ENCODE measurements at places on chromosomes 5 and 9.
A peak's percentile ranks its signal among the peaks of the same experiment; 100 is the strongest.

DNA sequence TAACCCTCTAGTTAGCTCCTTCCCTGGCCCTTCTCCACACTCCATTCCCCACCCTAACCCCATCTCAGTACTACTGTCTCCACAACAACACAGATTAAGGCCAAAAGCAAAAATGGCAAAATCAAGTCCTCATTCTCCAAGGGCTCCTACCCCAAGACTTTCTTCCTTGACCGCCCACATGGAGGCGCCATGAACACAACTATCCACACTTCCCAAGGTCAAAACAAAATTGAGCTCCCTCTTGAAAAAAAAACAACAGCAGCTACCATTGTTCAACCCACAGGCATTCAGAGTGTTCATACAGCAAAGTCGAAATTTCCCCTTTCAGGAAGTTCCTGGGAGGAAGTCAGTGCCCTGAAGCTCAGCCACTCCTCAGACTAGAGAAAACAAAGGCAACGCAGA is 54.4 kb downstream of the GNAQ start:
- peak; percentile 13 for DNase-seq

- DNase-seq = no peak
Observed at GRCh38 chr5:103669615-103670014, 107.0 kb upstream of the NUDT12 start.

GRCh38 chr5:24428345-24428744 is 216.4 kb downstream of the CDH10 start:
- DNase-seq = no peak

GRCh38 chr9:22731786-22732185 is 285.2 kb downstream of the DMRTA1 start:
- no peak for DNase-seq

- no peak for DNase-seq
Observed at GRCh38 chr9:89868100-89868499, 263.3 kb downstream of the GADD45G start.

DNA sequence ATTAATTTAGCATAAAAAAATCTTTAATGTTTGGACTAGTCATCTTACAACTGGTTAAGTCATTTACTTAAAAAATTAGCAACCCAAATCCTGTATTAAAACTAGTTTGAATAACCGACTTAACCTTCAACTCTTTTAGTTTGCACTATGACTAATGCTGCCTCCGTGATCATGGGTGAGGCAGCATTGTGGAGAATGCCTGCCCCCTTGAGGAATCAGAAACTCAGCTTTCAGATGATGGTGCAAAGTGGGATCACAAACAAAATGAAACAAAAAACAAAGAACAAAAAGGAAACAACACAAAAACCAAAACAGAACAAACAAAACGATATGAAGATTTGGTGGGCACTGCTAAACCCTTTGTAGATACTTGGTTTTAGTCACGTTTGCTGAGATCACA is 127.0 kb upstream of the PALM2AKAP2 start:
- DNase-seq = no peak

DNA sequence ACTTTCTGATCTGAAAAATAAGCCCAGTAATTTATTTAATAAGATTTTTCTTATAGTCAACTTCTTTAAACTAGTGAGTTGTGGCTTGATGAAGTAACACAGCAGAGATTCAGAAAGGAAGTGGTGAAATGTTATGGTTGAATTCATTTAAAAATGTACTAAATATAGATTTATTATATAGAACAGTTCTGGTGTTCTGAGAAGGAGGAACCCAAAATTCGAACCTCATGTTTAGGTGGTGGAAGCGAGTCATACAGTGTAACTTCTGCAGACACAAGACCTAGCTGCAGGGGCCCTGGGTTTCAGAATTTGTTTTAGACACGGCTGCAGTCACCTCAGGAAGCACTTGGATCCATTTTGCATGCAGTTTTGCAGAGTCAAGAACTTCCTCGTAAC is 188.2 kb downstream of the TRIO start:
- no peak for DNase-seq

- no peak for DNase-seq
Observed at GRCh38 chr9:115799734-115800133, 353.9 kb upstream of the PAPPA start.

GRCh38 chr5:129074903-129075302 is 19.6 kb upstream of the ISOC1 start:
- DNase-seq = no peak

- DNase-seq = no peak
Observed at GRCh38 chr9:97850746-97851445, 2.1 kb upstream of the FOXE1 start.

DNA sequence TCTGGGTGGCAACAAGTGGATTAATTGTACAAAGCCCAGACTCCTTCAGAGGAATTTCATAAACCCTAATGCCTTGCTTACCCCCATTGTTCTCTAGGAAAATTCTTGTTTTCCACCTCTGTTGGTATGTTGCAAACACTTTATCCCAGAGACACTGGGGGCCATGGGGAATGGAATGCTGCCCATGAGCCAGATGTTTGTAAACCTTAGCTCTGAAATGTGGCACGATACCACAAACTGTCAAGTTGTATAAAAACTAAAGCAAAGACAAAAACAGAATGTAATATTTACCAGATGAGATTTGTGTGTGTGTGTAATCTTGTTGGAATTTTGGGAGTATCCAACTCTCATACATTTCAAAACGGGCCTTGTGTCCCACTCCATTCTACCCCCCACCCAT is 465.0 kb downstream of the EBF1 start:
- DNase-seq = no peak

- no peak for DNase-seq
Observed at GRCh38 chr9:108239696-108240321, 616.0 kb downstream of the ACTL7B start.

DNA sequence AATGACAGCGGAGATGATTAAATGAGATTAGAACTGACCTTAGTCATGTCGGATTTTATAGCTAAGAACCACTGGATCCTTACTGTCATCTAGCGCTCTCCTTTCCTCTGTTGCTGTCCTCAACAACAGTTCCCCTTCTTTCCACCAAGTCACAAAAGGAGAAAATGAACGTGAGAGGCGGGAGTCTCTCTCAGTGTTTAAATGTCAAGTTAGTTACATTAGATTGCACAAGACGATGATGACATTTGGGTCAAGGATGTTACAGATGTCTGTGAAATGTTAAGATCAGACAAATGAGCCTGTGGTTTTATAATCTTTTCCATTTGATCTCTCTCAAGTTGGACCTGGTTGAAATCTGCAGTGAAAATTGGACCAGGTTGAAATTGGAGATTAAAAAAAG is 53.5 kb downstream of the FBXO38 start:
- DNase-seq = no peak

DNA sequence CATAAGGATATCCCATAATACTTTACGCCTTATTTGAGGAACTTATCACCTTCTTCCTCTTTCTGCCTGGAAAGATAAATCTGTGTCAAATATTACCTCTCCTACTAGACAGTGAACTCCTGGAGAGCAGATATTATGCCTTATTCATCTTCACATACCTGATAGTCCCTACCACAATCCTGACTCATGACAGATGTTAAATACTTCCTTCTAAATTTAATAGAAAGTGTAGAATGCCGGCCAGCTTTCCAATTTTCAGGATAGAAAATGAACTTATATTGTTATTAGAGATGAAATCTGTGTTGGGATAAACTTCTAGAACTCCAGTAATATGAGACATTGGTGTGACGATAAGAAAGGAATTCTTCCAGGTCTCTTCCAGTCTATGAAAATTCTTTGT is 89.0 kb downstream of the GCNT4 start:
- no peak for DNase-seq

DNA sequence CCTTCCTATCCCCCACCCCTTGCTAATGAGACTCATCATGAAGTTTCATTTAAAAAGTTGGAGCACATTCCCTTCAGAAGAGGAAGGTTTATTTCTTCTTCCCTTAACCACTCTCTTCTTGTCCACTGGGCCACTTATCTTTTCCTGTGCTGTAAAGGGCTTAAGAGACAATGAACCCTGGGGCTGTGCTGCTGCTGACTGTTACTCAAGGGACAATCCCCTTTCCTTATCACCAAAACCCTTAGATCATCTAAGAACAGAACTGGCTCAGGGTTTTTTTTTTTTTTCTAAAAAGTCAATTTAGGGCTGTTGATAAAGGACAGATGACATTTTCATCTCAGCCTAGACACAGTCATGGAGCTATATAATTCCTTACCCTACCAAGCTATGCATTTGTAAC is 29.6 kb downstream of the CAPSL start:
- DNase-seq = no peak

- no peak for DNase-seq
Observed at GRCh38 chr9:20317701-20318100, 304.6 kb downstream of the MLLT3 start.

DNA sequence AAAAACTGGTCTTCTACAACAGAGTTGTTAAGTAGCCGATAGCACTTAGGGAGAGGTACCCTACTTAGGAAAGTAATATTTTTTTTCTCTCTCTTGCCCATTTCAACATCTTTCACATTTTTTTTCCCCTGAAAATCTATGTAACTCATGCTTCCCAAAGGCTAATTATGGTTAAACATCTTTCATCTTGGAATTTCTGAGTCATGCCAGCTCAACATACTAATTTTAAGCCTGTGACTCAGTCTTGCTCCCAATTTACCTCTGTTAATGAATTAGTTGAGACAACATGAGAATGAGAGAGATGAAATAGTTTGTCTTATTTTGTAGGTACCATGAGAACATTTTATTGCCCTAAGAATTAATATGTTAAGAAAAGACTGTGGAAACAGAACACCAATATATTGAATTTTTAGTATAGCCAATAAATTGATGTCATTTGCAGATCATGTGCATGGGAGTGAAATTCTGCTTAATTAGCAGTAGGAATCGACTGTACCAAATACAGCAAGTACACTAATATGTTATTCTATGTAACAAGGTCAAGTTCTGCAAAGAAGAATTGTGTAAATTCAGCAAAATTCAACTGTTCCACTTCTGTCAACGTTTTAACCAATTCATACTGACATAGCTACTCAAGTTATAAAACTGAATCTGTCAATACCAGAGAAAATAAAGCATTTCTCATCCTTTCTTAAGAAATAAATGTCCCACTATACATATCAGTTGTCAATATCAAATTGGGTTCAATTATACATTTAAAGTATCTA is 550.0 kb downstream of the PTPRD start:
- DNase-seq = no peak

GRCh38 chr9:2622461-2623287 is 1.1 kb downstream of the VLDLR start:
- no peak for DNase-seq

- DNase-seq = no peak
Observed at GRCh38 chr9:119409552-119409951, 40.3 kb upstream of the BRINP1 start.

DNA sequence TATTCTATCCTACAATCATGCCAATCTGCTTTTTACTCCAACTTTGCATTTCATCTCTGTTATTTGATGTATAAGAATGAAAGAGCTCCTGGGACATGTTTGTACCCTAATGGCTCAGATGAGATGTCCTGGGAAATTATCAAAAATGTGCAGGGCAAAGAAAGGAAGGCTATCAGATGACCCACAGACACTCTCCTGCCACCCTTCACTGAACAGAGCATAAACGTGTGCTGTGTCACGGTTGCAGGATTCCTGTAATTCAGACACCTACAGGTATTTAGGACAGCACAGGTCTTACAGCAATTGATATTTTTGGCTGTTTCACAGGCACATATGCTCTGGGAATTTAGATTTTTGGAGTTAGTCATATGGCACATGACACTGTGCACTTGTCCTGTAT is 149.2 kb upstream of the GAS1 start:
- DNase-seq = no peak

GRCh38 chr5:142813220-142813619 is 43.0 kb downstream of the ARHGAP26 start:
- no peak for DNase-seq

DNA sequence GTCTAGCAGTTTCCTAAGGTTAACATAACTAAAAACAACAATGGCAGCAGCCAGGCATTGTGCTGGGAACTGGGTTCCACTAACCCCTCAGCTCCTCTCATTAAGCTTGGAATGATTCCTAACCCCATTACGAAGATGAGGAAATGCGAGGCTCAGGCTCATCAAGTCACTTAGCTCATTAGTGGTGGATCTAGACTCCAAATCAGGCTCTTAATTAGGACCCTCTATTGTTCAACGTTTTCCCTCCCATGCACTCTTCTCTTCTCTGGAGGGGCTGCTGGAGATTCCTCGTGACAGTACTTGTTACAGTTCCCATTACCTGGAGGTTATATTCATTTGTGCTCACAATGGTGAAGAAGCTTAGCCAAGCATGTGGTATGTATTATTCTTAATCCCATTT is 6.5 kb downstream of the TAS2R1 start:
- DNase-seq = no peak

DNA sequence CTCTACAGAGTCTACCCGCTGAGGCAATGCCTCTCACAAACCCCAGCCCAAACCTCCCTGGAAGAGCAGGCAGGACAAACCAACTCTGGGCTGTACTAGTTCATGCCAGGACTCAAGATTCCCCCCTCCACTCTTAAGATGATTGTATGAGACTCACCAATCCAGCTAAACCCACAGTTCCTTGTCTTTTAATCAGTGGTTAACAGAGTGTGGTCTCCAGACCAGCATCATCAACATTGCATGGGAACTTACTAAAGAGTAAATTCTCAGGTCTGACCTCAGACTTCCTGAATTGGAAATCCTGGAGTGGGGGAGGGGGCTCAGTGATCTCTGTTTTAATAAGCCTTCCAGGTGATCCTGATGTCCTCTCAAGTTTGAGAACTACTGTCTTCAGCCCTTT is 240.9 kb downstream of the GAS1 start:
- DNase-seq = no peak

- DNase-seq = no peak
Observed at GRCh38 chr9:13615660-13616490, 336.4 kb upstream of the MPDZ start.

Measured in activated naive CD4-positive, alpha-beta T cell (primary cell).